ENCODE measurements at places on chromosomes 11 and 22.

GRCh38 chr22:41971431-41971830 is 2.2 kb downstream of the SEPTIN3 start:
- no peak for DNase-seq

DNA sequence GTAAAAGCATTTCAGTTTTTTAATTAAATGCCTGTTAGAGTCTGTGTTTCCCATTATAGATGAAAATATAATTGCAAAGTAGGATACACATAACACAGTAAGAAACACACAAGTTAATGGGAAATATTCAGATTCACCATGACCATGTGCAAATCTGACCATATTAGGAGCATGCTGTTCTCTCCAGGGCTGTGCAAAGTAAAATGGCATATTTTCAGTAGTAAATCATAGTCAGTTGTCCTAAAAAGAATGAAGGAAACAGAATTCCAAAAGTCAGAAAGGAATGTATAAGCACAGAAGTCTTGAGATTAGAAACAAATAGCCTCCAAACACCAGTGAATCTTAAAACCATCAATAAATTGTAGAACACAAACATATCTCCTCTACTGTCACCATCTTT is 44.4 kb downstream of the CNTN5 start:
- DNase-seq, result no peak

DNA sequence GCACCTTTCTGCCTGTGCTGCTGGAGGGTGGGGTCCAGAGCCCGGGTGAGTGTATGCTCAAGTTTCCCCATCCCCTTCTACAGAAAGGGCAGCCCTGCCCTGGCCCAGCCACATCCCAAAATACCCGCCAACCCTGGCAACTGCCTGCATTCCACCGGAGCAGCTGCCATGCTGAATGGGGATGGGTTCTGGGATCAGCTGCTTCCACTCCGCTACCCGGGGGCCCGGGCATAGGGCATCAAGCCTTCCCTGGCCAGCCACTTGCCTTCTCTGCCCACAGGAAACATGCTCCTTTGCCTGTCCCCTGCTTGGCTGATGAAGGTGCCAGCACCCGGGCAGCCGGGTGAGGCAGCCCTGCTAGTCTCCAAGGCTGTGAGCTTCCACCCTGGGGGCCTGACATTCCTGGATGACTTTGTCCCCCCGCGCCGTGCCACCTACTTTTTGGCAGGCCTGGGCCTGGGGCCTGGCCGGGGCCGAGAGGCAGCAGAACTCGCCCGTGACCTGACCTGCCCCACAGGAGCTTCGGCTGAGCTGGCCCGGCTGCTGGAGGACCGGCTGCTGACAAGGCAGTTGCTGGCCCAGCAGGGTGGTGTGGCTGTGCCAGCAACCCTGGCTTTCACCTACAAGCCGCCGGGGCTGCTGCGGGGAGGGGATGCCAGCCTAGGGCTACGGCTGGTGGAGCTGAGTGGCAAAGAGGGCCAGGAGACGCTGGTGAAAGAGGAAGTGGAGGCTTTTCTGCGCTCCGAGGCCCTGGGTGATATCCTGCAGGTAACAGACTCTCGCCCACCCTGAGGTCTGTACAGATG is 3.2 kb downstream of the CARNS1 start:
- DNase-seq, result no peak

DNA sequence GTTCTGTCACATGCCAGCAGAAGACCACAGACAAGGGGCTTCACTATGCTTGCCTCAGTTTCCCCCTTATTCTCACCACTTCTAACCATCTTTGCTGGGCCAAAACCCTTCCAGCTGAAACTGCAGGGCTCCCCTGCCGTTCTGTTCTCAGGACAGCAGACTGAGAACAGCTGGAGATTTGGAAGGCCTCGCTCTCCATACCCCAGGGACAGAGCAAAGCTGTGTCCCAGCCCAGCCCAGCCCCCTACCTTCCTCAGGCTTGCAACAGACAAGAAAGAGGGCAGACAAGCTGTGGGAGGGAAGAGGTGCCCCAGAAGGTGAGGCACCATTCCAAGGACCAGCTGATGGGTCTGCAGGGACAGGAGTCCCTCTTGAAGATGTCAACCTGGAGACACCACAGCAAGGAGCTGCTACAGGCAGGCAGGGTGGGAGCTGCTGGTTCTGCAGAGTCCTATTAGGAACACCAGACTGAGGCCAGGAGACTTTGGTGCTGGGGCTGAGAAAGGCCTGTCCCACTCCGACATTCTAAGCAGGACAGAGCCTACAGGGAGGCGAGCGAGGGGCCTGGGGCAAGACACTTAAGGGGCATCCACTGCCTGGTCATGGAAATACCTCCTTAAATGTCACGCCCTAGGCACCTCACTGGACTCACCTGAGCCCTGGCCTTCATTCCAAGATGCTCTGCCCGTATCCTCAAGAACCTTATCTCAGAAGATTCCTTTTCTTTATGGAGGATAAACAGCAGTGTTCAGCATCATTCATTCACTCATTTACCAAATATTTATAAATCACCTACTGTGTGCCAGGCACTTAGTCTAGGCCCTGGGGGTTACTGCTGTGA is 6.9 kb downstream of the SCN2B start:
- DNase-seq, result peak; percentile 34

DNA sequence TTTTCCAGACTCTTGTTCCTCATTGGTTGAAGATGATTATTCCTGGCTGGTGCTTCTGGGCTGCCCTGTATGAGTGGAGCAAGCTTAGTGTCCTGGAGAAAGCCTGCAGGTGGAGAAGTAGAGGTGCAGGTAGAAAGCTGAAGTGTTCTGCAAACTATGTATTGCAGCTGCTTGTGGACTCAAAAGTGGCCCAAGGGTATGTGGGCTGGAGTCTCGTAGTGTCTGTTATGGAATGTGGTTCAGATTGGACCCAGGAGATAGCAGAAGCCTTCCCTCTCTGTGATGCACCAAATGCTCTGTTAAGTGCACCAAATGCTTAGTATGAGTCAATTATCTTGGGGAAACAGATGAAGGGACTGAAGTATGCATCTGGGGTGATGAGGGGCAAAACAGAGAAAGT is 122.8 kb upstream of the CCDC90B start:
- DNase-seq, result no peak

DNA sequence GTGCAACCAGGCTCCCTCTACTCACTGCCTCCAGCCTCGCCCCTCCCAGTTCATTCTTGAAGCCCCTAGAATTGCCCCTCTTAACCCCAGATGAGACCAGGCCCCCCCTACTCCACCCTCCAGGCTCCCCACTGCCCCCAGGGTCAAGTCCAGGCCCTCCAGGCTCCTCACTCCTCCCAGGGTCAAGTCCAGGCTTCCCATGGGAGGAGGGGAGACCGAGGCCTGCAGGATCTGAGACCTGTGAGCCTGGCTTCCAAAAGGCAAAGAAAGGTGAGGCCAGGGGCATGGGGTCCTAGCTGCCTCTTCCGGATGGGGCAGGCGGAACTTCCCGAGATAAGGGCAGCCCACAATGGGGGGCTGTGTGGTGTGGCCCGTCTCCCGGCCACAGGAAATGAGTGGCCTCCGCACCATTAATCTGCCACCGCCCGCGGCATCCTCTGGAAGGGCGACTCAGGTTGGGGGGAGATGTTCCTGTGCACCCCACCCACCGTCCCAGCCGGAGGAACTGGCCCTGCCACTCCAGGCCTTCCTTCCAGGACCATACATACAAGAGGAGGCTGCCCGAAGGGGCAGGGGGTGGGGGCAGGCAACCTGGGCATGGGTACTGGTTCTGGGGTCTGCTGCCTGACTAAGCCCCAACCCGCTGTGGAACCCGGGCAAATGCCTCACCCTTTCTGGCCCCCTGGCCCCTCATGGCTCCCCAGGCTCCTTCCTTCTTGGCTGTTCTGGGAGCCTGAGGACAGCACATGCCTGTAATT is 35.1 kb upstream of the WNT11 start:
- DNase-seq, result no peak

DNA sequence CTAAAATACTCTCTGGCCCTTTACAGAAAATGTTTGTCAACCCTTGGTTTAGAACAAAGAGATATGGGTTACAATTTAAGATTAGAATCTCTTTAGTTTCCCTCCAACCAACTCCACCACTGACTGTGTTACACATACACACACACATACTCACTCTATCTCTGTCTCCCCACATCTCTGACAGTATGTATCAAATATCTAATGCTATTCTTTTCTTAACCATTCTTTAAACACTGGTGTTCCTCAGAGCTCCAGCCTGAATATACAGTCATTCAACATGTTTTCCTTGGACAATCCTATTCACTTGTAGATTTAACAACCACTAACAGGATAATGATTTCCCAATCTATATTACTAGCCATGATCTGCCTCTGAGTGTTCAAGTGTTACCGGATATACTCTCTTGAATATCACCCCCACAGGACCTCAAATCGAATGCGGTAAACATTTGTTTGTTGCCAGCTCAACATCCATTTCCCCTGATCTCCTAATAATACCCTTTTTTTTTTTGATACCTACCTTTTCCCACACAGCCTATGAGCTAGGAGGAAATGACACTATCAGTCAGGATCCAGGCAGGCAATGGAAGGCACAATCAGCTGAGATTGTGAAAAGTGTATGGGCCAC is 6.1 kb downstream of the MPZL3 start:
- DNase-seq, result no peak

DNA sequence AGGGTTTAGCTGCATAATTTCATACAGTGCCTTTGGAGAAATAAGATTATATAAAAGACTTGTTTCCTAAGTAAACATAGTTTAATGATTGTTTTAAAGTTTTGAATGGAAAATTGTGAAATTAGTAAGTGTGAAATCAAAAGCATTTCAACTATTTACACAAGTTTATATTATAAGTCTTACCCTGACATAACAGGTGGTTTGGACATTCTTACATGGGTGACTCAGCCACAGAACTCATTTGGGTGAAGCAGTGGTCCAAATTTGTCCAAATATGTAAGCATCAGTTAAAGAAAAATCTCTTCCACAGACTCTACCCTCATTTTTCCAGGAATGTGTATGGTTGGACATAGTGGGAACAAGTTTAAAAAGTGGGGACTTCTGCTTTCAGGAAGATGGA is 68.0 kb downstream of the USP47 start:
- no peak for DNase-seq

DNA sequence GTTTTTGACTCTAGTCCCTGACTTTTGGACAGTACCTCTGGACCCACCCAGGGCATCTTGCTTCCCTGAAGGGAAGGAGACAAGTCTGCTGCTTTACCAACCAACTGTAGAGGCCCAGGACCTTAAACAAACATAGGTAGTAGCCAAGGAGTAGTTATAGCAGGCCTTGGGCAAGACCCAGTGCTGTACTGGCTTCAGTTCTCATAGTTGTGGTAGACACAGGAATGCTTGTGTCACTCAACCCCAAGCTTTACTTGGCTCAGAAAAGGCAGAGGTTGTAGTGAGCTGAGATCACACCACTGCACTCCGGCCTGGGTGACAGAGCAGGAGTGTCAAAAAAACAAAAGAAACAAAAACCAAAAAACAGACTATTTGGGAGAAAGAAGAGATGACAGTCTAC is 21.3 kb upstream of the OR52M1 start:
- no peak for DNase-seq

DNA sequence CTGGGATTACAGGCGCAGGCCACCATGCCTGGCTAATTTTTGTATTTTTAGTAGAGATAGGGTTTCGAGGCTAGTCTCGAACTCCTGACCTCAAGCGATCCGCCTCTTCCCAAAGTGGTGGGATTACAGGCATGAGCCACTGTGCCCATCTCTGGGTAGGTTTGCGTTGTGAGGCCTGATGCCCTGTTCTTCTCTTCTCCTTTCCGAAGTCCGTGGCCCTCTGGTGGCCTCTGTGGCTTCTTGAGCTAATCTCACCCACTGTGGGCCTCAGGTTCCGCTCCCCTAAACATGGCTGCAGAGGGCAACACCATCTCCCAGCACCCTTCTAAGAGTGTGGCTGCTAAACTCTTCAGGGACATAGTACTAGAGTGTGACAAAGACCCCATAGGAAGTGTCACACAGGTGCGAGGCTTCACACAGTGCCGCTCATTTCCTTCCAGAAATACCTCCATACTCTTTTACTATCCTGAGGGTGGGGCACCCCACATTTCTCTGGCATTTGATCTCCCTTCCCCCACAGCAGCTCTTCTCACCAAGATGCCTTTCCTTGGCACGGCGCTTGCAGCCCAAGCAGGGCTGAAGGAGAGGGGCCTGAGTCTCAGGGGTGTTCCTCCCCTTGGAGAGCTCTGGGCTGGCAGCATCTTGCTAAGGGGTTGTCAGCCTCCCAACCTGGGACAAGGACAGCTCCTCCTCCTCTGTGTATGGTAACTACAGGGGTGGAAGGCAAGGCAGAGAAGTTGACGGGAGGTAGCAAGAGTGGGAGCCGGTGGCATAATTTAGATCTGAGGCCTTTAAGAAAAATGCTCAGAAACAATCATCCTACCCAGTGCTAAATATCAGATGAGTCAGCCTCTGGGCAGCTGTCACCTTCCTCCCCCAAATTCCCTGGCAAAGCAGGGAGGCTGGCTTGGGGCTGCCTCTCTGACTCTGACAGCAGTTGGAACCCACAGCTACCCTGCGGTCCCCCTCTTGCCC is 6.1 kb downstream of the THY1 start:
- DNase-seq, result no peak

DNA sequence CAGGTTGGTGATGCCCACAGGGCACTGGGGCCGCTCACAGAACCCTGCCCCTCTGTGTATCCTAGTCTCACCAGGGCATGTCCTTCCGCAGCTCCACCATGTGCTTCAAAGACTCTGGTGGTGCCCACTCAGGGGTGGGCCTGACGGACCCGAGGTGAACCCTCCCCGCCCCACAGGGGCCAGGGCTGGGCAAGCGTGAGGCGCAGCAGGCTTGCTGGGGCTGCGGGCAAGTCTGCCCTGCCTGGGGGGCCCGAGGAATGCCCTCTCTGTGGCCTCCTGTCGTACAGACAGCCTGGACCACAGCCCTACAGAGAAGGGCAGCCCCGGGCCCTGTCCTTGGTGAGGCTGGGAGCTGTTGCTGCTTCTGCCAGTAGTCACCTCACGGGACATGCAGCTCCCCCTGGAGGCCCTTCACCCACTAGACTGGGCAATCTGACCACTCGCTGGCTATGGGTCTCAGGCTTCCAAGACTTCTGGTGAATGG is 40.2 kb downstream of the TBX1 start:
- DNase-seq, result no peak

GRCh38 chr11:63551091-63551888 is 11.9 kb downstream of the PLAAT2 start:
- no peak for DNase-seq

GRCh38 chr11:130945896-130946295 is 29.6 kb upstream of the SNX19 start:
- DNase-seq, result no peak

DNA sequence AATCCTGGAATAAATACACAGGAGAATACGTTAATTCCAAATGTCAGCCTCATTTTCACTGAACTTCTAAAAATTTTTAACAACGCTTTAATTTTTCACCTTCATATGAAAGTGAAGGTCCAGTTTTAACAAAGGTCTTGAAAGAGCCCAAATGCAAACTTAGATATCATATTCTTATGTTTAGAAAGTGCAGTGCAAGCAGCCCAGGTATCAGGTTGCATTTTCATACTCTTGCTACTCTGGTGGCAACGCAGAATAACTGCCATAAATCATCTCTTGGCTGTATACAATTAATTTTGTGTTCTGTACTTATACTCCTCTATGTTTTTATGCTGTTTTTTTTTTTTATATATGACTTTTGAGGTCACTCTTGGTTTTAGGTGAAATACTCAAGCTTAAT is 496.7 kb upstream of the ARHGAP42 start:
- no peak for DNase-seq

GRCh38 chr11:43772733-43773132 is 92.2 kb downstream of the HSD17B12 start:
- DNase-seq, result no peak

All from RWPE2 (cell line).